HS-5 (cell line): ENCODE measurements at places on chromosomes 4 and X.

DNA sequence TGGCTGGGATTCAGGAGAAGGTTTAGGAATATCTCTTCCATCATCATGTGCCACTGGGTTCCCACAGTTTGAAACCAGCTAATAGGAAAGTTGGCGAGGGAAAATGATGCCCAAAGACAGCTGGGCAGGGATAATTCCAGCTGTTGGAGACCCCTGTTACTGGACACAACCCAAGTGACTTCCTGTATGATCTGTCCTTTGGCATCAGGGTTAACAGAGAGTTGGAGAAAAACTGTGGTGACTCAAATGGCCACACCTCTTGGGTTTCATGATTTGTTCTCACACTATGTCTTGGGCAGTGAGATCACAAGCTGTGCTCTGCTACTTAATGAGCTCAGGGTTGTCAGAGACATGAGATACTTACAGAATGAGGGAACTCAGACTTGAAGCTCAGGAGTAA is 3.8 kb downstream of the FGF16 start:
- DNase-seq: peak; percentile 16

DNA sequence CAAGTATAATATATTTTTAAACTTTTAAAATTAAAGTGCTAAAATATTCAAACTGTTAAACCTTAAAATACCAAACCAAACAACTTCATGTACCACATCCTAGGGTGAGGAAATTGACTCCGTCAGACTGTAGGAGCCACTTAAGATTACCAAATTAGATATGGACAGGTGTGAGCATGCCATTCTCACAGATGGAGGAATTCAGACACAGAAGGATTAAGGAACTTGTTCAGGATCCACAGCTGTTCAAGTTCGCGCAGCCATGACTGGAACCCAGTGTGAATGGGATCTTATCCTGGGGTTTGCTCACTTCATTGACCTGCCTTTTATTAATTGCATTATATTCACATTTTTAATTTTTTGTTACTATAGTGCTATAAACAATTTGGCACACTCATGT is 224.9 kb upstream of the PCDH7 start:
- no peak for DNase-seq

- DNase-seq: no peak
Observed at GRCh38 chrX:106935175-106935574, 15.0 kb downstream of the CLDN2 start.

DNA sequence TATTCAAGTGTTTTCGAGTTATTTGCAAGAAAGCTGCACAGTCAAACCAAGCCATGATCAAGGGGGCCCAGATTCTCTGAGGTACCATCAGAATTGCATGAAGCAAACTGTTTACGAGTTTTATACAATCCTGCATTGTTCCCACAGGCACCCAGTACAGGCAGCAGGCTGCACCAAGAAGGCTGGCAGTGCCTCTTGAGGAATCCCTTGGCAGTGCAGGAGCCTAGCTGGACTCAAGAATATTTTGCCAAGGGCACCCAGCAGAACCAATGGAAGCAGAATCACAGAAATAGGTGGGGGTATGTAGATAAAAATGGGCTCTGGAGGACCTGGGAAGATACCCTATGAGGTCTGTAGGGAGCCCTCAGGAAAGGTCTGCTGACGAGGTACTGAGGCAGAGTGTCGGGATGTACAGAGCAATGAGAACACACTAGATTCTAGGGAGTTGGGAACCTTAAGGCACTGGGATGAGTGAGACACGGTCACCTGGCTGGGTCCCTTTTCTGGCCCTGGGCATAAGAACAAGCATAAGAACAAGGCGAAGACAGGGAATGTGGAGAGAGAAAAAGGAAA is 2.5 kb upstream of the PLP1 start:
- DNase-seq: no peak

DNA sequence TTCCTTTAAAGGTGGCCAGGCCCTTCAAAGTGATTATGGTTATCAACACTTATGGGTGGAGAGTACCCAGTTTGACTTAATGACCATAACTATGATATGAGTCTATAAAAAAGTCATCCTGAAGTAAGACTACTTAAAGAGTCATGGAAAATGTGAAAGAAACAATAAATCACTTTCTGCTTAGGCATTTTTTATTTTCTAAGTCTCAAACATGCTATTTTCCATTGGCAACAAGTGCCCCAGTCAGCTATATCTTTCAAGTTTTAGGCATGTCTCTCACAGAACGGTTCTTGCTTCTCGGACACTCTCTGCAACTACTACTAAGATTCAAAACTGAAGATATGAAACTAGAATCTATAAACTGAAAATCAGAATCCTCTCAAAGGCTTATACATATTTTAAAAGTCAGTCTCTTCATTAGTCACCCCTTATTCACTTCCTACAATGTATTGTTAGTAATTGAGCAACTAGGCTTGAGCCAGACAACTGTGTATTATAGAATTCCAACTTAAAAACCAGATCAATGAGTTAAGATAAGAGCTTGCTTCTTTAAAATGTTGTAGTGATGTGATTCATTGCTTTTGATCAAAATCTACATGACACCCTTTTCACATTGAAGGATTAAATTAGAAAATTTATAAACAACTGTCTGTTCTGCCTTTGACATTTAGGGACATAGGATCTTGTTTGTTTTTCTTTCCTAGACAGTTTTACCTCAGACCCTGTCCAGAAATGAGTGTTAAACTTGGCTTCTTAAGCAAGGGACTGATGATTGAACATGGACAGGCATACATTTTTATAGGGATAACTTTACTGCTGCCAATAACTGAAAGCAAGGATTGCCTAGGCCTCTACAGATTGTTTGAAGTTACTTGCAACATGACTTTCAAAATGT is 2.9 kb downstream of the ANTXR2 start:
- peak; percentile 77 for DNase-seq

DNA sequence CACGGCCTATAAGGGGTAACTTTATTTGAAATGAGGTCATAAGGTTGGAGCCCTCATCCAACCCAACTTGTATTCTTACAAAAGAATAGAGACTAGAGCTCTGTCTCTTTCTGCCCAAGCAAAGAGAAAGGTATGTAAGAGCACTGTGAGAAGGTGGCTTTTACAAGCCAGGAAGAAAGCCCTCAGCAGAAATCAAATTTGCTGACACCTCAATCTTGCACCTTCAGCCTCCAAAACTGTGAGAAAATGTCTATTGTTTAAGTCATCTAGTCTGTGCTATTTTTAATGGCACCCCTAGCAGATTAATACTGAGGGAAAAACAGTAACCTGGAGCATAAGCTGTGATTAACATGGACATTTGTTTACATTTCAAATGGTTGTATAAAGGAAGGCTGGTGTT is 860.7 kb downstream of the PCDH7 start:
- no peak for DNase-seq

- no peak for DNase-seq
Observed at GRCh38 chr4:82352825-82353366, 20.9 kb downstream of the HNRNPD start.

- DNase-seq: peak; percentile 9
Observed at GRCh38 chrX:40263014-40263560, 165.3 kb upstream of the BCOR start.

- DNase-seq: no peak
Observed at GRCh38 chrX:10156199-10157031, at the start of gene CLCN4. Gene CLCN4 (plus strand): TSS chrX:10156975. CDS start chrX:10185033, 28,058 bp downstream.

DNA sequence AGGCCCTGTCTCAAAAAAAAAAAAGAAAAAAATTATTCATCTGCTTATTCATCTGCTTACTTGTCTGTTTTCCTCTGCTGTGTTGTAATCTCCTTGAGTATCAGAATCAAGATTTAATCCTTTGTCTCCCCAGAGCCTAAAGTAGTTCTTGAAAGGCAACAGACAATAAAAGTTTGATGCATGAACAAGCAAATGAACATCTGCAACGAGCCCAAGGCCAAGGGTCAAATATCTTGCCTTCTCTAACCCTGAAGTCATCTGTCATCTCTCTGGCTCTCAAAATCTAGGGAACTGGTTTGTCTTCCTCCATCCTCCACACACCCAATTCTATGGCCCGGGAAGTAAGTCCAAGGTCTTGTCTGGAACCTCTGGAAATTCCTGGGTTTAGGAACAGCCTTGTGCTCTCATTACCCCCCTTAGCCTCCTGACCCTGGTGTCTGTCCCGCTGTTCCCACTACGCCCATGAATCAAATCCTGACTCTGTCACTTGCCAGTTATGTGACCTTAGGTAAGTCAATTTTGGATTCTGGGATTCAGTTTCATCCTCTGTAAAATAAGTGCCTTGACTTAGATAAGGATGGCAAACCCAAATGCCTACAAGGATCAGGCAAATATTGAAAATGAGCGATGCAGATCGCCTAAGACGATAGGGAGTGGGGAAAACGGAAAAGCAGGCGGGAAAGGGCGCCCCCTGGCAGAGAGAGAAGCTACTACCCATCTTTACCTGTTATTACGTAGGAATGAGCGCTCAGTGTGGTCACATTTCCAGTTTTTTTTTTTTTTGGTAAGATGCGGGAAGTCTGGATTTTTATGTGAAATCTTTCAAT is 102.7 kb upstream of the DHX15 start:
- peak; percentile 15 for DNase-seq

- DNase-seq: no peak
Observed at GRCh38 chr4:78665216-78665770, 110.9 kb upstream of the BMP2K start.

DNA sequence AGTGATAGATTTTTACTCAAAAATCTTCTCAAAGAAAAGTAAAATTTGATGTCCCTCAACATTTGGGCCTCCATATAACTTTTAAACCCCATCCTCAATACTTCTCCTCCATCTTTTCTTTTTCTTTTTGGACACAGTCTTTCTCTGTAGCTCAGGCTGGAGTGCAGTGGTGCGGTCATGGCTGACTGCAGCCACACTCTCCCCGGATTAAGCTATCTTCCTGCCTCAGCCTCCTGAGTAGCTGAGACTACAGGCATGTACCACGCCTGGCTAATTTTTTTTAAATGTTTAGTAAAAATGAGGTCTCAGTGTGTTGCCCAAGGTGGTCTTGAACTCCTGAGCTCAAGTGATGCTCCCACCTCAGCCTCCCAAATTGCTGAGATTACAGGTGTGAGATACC is 33.1 kb downstream of the KDM6A start:
- DNase-seq: no peak

DNA sequence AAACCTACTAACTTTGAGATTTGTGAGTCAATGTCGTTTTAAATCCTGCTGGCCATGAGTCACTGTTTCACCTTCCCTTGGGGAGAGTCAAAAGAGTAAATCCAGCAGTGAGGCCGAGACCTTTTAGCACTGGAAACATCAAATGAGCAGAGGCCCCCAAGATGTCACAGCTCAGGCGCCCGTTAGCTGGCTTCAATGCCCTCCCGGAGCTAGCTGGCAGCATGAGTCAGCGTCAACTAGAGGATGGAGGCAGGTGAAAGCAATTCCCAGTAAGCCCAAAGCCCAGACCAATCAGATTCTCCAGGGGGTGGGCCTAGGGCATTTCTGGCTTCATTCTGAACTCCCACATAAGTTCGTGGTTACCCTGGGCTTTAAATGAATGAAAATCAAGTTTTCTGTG is 170.9 kb downstream of the CLCN4 start:
- no peak for DNase-seq

DNA sequence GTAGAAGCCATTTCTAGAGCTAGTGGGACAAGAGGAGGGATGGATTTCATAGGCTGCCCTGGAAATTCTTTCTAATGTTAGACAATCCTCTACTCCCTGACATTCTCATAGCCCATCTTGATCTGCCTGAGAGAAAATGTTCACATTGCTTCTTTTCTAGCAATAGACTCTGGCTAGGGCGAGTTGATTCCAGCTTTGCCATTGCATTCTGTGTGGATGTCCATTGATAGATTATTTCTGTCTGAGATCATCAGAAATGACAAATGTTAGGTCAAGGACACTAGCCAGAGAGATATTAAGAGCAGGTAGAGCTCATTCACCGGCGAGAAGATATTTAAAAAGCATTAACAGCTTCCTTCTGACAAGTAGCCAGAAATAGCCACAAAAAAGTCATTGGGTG is 184.7 kb downstream of the LDB2 start:
- DNase-seq: no peak

GRCh38 chr4:106358899-106359298 is 9.7 kb downstream of the GIMD1 start:
- DNase-seq: peak; percentile 86

DNA sequence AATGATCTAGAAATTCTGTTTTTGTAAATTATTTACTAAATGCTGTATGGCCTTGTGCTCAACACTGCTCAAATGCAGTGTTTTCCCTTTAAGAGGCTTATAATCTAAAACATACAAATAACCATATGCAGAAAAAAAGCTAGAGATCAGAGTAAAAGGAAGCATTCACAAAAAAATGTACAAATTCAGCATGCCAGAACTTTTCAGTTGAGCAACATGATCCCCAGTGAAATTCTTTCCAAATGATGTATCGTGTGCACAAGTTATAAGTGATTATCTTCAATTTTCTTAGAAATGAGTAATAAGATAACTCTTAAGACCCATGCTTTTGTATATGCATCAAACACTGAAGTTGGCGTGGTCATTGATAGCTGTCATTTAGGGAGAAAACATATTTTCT is 5.0 kb downstream of the GPC3 start:
- DNase-seq: peak; percentile 28

DNA sequence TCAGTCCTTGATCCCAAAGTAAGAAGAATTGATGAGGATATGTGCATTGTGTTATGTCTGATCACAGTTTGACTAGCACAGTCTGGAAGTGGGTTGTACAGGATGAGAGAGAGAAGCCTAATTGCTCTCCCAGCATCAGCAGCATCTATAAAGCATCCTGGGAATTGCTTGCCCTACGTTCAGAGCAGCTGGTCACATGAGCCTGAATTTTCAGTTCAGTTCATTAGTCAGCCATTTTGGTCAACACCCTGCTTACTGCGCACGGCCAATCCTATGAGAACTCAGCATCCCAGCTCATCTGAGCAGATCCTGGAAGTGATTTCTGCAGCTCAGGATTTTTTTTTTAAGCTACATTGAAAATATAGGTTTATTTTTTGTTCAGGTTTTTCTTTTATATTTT is at the start of gene RUFY3:
Gene RUFY3, plus strand, starts transcription at position 218 of the 400 bp plus-strand sequence. CDS start 610 bp downstream, outside the sequence.
- DNase-seq: peak; percentile 82

- no peak for DNase-seq
Observed at GRCh38 chr4:153209410-153209809, 5.2 kb downstream of the TRIM2 start.

GRCh38 chrX:112866175-112866574 is 25.5 kb upstream of the AMOT start:
- no peak for DNase-seq

- DNase-seq: no peak
Observed at GRCh38 chr4:105991726-105992125, 96.5 kb downstream of the NPNT start.

- no peak for DNase-seq
Observed at GRCh38 chr4:41670530-41670929, 78.0 kb downstream of the PHOX2B start.
